ENCODE measurements at places on chromosomes 5 and 9.

DNA sequence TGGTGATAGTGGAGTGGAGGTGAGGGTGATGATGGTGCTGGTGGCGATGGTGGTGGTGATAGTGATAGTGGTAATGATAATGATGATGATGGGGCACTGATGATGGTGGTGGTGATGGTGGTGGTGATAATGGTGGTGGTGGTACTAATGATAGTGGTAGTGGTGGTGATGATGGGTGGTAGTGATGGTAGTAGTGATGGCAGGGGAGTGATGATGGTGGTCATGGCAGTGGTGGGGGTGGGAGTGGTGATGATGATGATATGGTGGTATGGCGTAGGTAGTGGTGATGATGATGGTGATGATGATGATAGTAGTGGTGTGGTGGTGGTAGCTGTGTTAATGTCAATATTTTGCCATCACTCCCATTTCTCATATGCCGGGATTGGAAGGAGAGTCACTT, 44.5 kb upstream of the ORM1 start:
- DNase-seq, result no peak

GRCh38 chr9:131658377-131659129, 81.3 kb downstream of the RAPGEF1 start:
- DNase-seq, result no peak

- no peak for DNase-seq
Measured at GRCh38 chr5:174790906-174791305, 66.5 kb downstream of the MSX2 start.

GRCh38 chr5:6466975-6467567, 18.4 kb downstream of the UBE2QL1 start:
- no peak for DNase-seq

DNA sequence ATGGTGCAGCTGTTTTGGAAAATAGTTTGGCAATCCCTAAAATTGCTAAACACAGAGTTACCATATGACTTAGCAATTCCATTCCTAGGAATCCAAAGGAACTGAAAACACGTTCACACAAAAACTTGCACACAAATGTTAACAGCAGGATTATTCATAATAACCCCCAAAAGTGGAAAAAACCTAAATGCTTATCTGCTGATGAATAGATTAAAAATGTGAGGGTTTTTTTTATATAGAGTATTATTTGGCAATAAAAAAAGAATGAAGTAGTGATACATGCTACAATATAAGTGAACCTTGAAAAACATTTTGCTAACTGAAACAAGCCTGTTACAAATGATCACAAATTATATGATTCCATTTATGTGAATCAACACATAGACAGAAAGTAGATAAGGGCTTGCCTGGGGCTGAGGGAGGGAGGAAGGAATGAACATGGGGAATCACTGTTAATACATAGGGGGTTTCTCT, 45.1 kb upstream of the TRIO start:
- DNase-seq, result no peak

- DNase-seq, result no peak
Measured at GRCh38 chr9:78187763-78188484, 48.0 kb upstream of the CEP78 start.

- no peak for DNase-seq
Measured at GRCh38 chr5:18236386-18236785, 602.1 kb downstream of the TAF11L14 start.
